ENCODE measurements at places on chromosomes 7 and 10. TPM values are rescaled to one million over a fixed set of nuclear protein-coding genes. Genes with fewer than 3 reads are reported as not detected.

FLNC gene
- 12.5 TPM for total RNA-seq

C7orf57 gene
- 0.35 TPM for total RNA-seq

INSYN2A gene
- 0.20 TPM for total RNA-seq

WDR91 gene
- total RNA-seq = 9.4 TPM

AKR1D1 gene
- total RNA-seq = 0.31 TPM

GRM3 gene
- total RNA-seq = 0.15 TPM

HGF gene
- total RNA-seq = 0.15 TPM

VAX1 gene
- total RNA-seq = not detected

SPDYE11 gene
- not detected for total RNA-seq

ATRNL1 gene
- total RNA-seq = 9.3 TPM

SEPTIN14 gene
- not detected for total RNA-seq

- no peak overlapping the region for H3K27ac ChIP-seq
- peak; percentile 81 for DNase-seq
- H3K27me3 ChIP-seq = peaks cover 17% of the 10 kb centered on the region
- H3K36me3 ChIP-seq = no peaks in the 10 kb centered on the region
- no peaks in the 10 kb centered on the region for H3K4me1 ChIP-seq
These were observed 14.7 kb downstream of the LZTS2 start for GRCh38 chr10:101014230-101014884.

- H3K27ac ChIP-seq = no peak overlapping the region
- DNase-seq = no peak
- H3K27me3 ChIP-seq = no peaks in the 10 kb centered on the region
- no peaks in the 10 kb centered on the region for H3K36me3 ChIP-seq
- no peaks in the 10 kb centered on the region for H3K4me1 ChIP-seq
These were observed 13.1 kb upstream of the CAMK2G start for GRCh38 chr10:73887294-73888039.

- no peaks in the 10 kb centered on the region for H3K4me1 ChIP-seq
- H3K27me3 ChIP-seq = peaks cover 6% of the 10 kb centered on the region
- no peak for DNase-seq
- no peak overlapping the region for H3K27ac ChIP-seq
- no peak overlapping the region for H3K4me3 ChIP-seq
These were observed 6.4 kb downstream of the DPYSL4 start for GRCh38 chr10:132192991-132193665.

GRCh38 chr10:34816501-34817002, 1.5 kb upstream of the PARD3 start:
- H3K36me3 ChIP-seq = no peaks in the 10 kb centered on the region
- no peak overlapping the region for H3K27ac ChIP-seq
- H3K4me3 ChIP-seq = peak overlapping the region; percentile 91
- H3K27me3 ChIP-seq = peaks cover 5% of the 10 kb centered on the region
- no peaks in the 10 kb centered on the region for H3K4me1 ChIP-seq

DNA sequence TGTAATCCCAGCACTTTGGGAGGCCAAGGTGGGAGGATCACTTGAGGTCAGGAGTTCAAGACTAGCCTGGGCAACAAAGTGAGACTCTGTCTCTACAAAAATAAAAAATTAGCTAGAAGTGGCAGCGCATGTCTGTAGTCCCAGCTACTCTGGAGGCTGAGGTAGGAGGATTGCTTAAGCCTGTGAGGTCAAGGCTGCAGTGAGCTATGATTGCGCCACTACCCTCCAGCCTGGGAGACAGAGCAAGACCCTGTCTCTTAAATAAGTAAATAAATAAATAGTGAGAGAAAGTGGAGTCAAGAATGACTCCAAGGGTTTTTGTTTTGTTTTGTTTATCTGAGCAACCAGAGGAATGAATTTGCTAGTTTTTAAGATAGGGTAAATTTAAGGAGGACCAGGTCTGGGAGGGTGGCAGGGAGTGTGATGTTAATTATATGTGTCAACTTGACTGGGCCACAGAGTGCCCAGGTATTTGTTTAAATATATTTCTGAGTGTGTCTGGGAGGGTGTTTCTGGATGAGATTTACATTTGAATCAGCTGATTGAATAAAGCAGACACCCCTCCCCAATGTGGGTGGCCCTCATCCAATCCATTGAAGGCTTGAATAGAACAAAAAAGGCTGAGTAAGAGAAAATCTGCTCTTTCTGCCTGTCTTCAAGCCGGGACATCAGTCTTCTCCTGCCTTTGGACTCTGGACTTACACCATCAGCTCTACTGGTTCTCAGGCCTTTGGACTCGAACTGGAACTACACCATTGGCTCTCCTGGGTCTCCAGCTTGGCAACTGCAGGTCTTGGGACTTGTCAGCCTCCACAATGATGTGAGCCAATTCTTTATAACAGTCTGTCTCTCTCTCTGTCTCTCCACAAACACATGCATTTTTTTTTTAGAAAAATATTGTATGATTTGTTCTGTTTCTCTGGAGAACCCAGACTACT, 23.5 kb downstream of the IMPDH1 start:
- no peak overlapping the region for H3K4me3 ChIP-seq
- no peaks in the 10 kb centered on the region for H3K36me3 ChIP-seq

DNA sequence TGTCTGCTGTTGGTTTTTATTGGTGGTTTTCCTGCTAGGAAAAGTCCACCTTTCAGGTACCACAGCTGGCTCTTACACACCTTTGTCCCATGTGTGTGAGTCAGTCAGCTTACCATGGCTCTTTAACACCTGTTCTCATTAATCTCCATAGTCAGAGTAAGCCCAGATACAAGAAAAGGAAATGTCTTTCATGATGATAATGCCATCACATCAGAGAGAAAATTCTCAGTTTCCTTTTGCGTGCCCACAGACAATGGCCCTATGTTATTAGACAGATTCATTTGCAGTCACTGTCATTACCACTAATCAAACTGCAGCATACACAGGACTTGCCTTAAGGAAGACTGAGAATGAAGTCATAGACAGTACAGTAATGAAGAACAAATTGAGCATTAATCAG, 1583.6 kb upstream of the LRRTM3 start:
- H3K27ac ChIP-seq = no peak overlapping the region
- H3K4me1 ChIP-seq = no peaks in the 10 kb centered on the region

- H3K27ac ChIP-seq = no peak overlapping the region
- no peak overlapping the region for H3K4me3 ChIP-seq
- H3K27me3 ChIP-seq = no peaks in the 10 kb centered on the region
- peaks cover 4% of the 10 kb centered on the region for H3K4me1 ChIP-seq
- DNase-seq = no peak
These were observed 124.8 kb downstream of the TSPAN12 start for GRCh38 chr7:120733143-120733542.

- DNase-seq = no peak
- H3K4me1 ChIP-seq = no peaks in the 10 kb centered on the region
- no peak overlapping the region for H3K27ac ChIP-seq
- H3K36me3 ChIP-seq = no peaks in the 10 kb centered on the region
- no peak overlapping the region for H3K4me3 ChIP-seq
- H3K27me3 ChIP-seq = no peaks in the 10 kb centered on the region
These were observed 231.7 kb upstream of the CNTNAP2 start for GRCh38 chr7:145884716-145885514.

DNA sequence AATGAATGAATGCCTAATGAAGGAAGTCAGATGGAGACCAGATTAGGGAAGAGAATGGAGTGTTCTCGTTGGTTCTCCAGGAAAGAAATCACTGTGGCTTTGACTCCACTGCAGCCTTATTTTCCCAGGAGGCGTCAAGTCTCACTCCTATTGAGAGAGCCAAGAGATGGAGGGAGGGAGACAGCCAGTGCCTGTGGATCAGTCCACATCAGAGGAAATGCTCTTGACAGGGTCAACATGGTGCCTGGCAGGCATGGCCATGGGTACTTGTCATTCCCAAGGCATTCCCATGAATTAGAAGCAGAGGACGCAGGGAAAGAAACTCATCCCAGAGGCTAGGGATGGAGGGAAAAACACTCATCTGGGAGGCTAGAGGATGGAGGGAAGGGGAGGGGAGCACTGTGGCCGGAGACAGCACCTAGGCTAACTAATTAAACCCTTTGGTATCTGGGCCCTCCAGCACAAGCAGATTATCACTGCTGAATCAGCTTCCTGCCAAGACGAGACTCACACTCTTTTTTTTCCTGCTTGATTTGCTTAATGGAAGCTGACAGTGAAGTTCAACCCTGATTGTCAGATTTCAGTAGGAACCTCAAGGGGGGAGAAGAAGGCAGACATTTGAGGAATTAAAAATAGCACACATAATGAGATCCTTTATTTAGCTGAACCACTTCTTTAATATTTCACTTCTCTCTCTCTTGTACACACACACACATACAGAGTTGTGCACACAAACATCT, 1233.2 kb upstream of the AUTS2 start:
- H3K27me3 ChIP-seq = no peaks in the 10 kb centered on the region
- H3K4me3 ChIP-seq = no peak overlapping the region
- no peaks in the 10 kb centered on the region for H3K4me1 ChIP-seq
- no peak overlapping the region for H3K27ac ChIP-seq
- no peak for DNase-seq

- H3K36me3 ChIP-seq = no peaks in the 10 kb centered on the region
- no peak for DNase-seq
- H3K4me1 ChIP-seq = peaks cover 13% of the 10 kb centered on the region
These were observed 5.6 kb downstream of the LRRTM3 start for GRCh38 chr10:66931340-66931948.

- H3K36me3 ChIP-seq = peaks cover 8% of the 10 kb centered on the region
- no peak overlapping the region for H3K27ac ChIP-seq
- no peak overlapping the region for H3K4me3 ChIP-seq
- no peaks in the 10 kb centered on the region for H3K4me1 ChIP-seq
These were observed 18.2 kb upstream of the C10orf53 start for GRCh38 chr10:49661140-49661856.

DNA sequence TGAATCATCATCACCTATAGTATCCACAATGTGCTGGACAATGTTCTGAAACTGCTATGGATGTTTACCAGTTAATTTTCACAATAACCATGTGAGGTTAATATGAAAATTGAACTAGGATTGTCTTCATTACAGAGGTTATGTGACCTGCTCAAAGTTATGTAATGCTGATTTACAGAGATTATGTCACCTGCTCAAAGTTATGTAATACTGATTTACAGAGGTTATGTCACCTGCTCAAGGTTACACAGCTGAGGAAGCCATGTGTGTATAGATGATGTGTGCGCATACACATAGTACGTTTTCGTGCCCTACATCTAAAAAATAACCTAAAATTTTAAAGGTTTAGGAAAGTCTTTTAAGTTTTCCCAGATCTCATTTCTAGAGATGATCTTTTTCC, 298.0 kb downstream of the CDK14 start:
- no peak overlapping the region for H3K27ac ChIP-seq
- H3K4me3 ChIP-seq = no peak overlapping the region
- no peaks in the 10 kb centered on the region for H3K36me3 ChIP-seq
- no peaks in the 10 kb centered on the region for H3K27me3 ChIP-seq

DNA sequence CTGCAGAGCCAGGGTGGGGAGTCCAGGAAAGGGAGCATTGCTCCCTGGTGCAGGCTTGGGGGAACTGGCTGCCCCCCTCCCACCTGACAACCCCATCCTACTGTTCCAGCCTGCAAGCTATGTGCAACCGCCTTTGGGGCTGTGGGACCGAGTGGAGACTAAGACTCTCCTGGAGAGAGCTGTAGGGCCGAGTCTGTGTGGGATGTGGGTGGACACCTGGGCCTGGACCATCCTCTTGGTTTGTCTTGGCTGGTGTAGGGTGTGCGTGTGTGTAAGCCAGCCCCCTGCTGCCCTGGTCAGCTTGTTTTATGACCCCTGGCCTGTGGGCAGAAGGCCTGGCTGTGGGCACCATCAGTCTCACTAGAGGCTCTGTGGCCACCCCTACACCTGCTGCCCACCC, 1.6 kb upstream of the RAMP3 start:
- DNase-seq = no peak
- H3K4me1 ChIP-seq = no peaks in the 10 kb centered on the region
- peaks cover 10% of the 10 kb centered on the region for H3K27me3 ChIP-seq
- H3K36me3 ChIP-seq = no peaks in the 10 kb centered on the region

DNA sequence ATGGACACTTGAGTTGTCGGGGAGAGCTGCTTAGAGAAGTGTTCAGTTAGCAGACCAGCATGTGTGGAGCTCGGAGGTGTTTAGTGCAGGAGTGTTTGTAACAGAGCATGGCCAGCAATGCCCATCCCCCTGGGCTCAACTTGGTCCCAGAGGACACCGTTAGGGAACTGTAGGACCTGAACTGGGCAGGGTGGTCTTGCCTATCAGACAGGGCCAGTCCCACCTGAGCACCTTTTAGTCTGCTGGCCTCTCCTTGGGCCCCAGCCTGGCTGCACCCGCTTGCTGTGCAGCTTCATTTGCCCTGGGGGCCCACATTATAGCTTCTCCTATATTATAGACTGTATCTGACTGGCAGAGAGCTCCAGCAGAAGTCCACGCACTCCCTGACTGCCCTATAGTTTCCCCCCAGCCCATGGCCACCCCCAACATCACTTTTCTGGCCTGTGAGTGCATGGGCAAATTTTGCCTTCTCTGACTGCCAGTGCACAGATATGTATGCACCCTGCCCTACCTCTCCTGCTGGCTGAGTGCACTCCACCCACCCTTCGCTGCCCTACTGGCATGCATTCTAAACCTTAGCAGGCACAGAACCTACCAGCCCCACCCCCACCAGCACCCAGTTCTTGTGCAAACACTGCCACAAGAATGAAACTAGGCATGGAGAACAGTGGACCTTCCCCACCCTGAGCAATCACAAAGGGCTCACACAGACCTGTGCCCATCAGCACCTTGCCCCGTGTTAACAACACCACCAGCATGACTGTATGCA, 1030.6 kb upstream of the GHITM start:
- H3K4me1 ChIP-seq = no peaks in the 10 kb centered on the region
- H3K27ac ChIP-seq = no peak overlapping the region
- no peak overlapping the region for H3K4me3 ChIP-seq
- H3K36me3 ChIP-seq = peaks cover 7% of the 10 kb centered on the region
- no peak for DNase-seq
- no peaks in the 10 kb centered on the region for H3K27me3 ChIP-seq

DNA sequence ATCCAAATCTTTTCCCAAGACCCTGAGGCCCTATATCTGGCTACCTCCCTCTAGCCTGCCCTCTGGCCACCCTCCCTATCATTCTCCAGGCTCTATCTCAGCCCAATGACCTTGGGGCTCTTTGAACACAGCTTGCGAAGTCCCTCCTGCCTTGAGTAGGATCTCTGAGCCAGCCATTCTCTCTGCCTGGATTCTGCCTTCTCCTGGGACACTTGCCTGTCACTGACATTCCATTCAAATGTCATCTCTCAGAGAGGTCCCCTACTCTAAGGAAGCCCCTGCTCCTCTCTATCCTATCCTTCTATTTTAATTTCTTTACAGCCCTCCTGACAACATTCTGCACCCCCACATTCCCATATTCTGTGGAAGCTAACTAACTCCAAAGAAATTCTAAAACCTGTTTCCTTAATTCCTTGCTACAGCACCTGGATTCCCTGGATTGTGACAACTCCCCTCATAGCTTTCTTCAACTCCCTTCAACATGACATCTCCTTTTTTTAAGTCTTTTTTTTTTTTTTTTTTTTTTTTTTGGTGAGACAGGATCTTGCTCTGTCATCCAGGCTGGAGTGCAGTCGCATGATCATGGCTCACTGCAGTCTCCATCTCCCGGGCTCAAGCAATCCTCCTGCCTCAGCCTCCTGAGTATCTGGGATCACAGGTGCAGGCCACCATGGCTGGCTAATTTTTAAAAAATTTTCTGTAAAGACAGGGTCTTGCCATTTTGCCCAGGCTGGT, 81.0 kb upstream of the ASAH2 start:
- H3K27ac ChIP-seq = no peak overlapping the region
- H3K4me3 ChIP-seq = no peak overlapping the region
- DNase-seq = no peak
- no peaks in the 10 kb centered on the region for H3K4me1 ChIP-seq

Measured in H9 (cell line).